ENCODE measurements at places on chromosomes 7 and 10.
A peak's percentile ranks its signal among the peaks of the same experiment; 100 is the strongest.

GRCh38 chr10:113160641-113161040 lies 210.6 kb downstream of the TCF7L2 start:
- no peak for DNase-seq

DNA sequence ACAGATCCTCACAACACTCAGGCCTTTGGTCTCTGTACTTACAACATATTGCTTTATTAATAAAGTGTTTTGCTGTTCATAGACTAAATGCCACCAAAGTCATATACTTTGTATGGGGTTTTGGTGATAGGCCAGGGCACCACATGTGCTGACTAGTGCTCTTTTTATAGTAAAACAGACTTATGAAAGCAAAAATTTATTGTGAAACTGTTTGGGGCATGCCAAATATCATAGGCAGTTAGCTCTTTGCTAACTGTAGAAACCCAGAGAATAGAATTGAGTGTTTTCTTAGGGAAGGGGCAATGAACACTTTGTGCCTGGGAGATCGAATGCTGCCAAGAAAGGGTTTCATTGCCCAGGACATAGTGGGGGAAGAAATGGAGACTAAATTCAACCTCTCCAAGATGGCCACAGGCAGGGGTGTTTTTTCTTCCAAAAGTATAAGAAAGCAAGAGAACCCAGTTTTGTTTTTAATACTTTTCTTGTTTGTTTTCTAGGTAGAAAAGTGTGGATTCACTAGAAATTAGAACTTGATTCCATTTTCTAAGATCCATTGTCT lies 142.7 kb downstream of the TRIL start:
- no peak for DNase-seq

GRCh38 chr10:23294638-23295247 lies 49.9 kb downstream of the C10orf67 start:
- no peak for DNase-seq

DNA sequence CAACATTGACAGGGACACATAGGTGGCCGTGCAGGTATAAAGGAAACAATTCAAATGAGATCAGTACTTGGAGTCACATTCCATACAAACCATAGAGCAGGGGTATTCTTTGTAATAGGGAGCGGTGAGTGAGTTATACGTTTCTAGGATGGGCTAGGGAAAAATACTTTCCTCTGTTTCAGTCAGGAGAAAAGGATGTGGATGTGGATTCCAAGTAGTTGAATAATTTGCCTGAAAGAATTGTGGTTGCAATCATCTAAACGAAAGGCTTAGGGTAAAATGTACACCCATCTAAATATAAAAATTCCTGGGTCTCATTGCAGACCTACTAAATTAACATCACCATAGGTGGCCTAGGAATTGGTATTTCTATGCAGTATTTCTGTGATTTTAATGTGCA lies 270.7 kb upstream of the IGFBP3 start:
- no peak for DNase-seq

DNA sequence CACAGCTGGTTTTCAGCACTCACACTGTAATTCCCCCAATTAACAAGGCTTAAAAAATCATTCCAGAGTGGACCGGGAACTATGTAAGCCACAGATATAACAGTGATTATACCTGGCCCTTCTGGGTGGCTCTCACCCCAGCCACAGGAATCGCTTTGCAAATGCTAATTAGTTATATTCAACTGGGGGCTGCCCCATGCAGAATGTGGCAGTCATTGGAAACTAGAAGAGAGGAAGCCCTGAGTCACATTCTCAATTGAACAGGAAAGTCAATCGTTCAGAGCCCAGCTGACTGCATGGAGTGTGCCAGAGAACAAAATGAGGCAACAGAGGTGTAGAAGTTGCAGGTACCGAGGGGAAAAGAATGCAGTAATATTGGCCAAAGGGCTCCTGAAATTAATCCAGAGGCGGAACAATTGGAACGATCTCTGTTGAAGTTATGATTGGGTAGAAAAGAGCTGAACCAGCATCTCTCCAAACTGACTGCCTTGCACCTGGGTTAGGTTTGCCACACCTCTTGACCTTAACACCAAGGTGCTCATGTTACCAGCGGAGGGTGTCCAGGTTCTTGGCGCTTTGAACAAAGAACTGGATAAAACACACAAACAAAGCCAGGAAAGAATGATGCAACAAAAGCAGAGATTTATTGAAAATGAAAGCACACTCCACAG lies 909.7 kb upstream of the AUTS2 start:
- no peak for DNase-seq

GRCh38 chr7:14414274-14414986 lies 425.0 kb upstream of the ETV1 start:
- no peak for DNase-seq

- no peak for DNase-seq
Observed at GRCh38 chr10:130546841-130547240, 410.6 kb downstream of the GLRX3 start.

- DNase-seq = no peak
Observed at GRCh38 chr10:124414076-124414475, 4.6 kb downstream of the OAT start.

GRCh38 chr7:77217474-77218185 lies 18.0 kb upstream of the FGL2 start:
- no peak for DNase-seq

GRCh38 chr7:24334012-24334411 lies 50.0 kb downstream of the NPY start:
- DNase-seq = no peak

GRCh38 chr10:58253184-58253583 lies 14.5 kb downstream of the IPMK start:
- DNase-seq = no peak

GRCh38 chr7:90298145-90299038 lies 22.7 kb downstream of the FAM237B start:
- peak; percentile 6 for DNase-seq

- no peak for DNase-seq
Observed at GRCh38 chr7:94272821-94273583, 121.7 kb upstream of the COL1A2 start.

GRCh38 chr7:44305564-44306507 lies 19.6 kb downstream of the CAMK2B start:
- no peak for DNase-seq

DNA sequence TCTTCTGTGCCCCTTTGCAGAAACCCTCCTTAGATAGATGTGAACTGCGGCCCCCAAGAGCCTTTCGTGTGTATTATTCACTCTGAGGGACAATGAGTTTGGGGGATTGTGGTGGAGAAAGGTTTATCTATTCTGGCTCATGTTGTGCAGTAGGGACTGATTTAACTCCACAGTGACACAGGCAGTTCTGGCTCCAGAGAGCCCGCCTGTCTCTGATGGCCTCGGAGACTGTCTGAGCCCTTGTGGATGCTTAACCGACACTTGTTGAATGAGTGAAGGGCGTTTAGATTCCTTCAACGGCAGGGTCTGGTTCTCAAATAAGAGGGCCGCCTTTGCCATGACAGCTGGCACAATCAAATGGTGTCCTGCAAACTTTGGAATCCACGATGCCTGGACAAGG lies 5.8 kb downstream of the NPTX2 start:
- DNase-seq = no peak

GRCh38 chr10:88616250-88616977 lies 29.9 kb downstream of the LIPJ start:
- peak; percentile 3 for DNase-seq

- no peak for DNase-seq
Observed at GRCh38 chr10:100744987-100745881, at the start of gene PAX2. TSS of gene PAX2 (plus strand) at chr10:100745582. CDS start at chr10:100746261, 679 bp downstream.

Measured in NCI-H446 (cell line).